ENCODE measurements at places on chromosomes 5 and 9.

DNA sequence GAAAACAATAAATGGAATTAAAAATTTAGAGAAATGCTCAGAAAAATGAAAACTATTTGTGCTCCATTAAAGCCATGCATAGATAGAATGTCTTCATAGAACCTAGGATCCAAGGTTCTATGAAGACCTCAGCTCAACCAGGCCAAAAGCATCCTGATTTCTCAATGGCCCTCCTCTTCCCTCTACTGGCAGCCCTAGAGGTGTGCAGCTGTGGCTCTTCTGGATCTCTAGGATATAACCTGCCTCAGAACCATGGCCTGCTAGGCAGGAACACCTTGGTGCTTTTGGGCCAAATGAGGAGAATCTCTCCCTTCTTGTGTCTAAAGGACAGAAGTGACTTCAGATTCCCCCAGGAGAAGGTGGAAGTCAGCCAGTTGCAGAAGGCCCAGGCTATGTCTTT, 15.1 kb downstream of the IFNA1 start:
- DNase-seq = no peak

- no peak for DNase-seq
Observed at GRCh38 chr5:374631-375335, 53.3 kb downstream of the AHRR start.

- DNase-seq = no peak
Observed at GRCh38 chr5:172311605-172312004, 28.0 kb upstream of the UBTD2 start.

GRCh38 chr5:135916638-135917263, 21.1 kb upstream of the IL9 start:
- DNase-seq = no peak

DNA sequence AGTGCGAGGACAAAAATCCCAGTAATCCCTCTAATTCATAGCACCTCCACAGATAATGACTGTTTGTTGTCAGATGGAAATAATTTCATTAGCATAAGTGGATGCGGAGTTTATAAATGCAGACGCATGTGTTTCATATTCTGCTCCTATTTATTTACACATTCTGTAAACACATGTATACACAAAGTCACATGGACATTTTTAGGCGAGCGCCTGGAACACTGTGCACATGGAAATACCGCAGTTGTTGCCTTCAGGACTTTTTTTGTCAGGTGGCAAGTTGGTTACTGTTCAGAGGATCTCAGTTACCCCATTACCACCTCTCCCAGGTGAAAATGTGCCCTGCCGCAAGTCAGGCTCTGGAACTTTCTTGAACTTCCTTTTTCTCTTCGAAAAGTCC, 40.3 kb upstream of the FBP1 start:
- DNase-seq = no peak

GRCh38 chr9:123355761-123356431, at the start of gene CRB2:
Gene CRB2, plus strand, starts transcription at chr9:123356197. Its CDS starts 64 bp downstream, at chr9:123356261.
- no peak for DNase-seq

GRCh38 chr5:81068635-81069034, 108.5 kb downstream of the RASGRF2 start:
- DNase-seq = no peak

- DNase-seq = no peak
Observed at GRCh38 chr5:43802119-43802518, 199.1 kb downstream of the NNT start.

DNA sequence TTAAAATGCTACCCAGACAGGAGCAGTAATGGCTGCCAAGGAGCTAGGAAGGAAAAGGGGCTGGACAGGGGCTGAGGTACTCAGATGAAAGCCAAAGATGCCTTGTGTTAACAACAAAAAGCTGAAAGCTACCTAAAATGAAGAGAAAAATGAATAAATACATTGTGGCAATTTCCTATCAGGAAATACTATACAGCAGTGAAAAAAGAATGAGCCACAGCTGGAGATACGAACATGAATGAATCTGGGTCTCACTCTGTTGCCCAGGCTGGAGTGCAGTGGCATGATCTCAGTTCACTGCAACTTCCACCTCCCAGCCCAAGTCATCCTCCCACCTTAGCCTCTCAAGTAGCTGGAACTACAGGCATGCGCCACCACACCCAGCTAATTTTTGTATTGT, 6.3 kb downstream of the TNIP1 start:
- no peak for DNase-seq

DNA sequence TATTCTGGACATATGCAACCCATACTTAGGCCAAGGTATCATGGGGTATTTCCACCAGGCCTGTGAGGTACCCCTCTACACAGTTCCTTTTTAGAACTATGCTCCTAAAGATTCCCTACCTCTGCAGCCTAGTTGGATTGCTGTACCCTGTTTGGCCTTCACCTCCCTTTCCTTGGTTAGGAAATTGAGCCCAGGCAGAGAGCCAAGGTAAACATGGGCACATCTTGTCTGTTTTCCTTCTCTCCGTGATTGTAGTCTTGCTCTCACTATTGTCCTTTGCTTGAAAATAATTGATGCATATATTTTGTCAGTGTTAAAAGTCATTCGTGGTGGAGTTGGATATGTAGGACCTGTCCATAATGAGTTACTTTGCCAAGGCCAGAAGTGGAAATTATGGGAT, 26.7 kb downstream of the BDP1 start:
- no peak for DNase-seq

- no peak for DNase-seq
Observed at GRCh38 chr9:117763314-117763713, 59.1 kb downstream of the TLR4 start.

DNA sequence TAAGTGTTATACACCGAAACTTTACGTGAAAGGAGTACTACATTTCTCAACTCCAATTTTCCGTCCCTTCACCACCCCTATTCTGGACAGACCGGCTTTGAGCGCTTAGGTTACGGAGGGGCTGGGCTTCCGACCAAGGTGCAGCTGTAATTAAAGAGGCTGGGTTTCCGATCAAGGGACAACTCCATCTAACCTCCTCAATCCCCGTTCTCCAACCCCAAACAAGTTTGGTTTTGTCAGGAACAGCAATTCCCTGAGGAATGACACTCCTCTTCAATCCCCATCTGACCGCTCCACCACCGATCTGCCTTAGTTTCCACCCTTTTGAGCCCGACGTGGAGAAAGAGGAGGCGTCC, 577 bp downstream of the TUT7 start:
- no peak for DNase-seq

DNA sequence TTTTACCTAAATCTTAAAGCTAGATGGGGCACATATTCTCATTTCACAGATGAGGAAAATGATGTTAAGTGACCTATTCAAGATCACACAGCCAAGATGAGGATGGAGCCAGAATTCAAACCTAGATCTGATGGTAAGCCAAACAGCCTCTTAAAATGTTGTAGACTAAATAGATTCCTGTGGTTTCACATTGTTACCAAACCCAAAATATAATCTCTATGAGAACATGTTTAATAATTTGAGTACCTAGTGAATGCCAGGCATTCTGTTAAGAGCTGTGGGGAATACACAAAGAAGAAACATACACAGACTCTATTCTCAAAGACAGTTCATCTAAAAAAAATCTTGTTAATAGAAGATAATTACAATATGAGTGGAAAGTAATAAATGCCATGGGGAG, 25.2 kb downstream of the HOMER1 start:
- DNase-seq = no peak

- DNase-seq = no peak
Observed at GRCh38 chr9:84266087-84266561, 74.4 kb downstream of the SLC28A3 start.

GRCh38 chr5:176424181-176424580, 7.8 kb upstream of the CLTB start:
- no peak for DNase-seq

DNA sequence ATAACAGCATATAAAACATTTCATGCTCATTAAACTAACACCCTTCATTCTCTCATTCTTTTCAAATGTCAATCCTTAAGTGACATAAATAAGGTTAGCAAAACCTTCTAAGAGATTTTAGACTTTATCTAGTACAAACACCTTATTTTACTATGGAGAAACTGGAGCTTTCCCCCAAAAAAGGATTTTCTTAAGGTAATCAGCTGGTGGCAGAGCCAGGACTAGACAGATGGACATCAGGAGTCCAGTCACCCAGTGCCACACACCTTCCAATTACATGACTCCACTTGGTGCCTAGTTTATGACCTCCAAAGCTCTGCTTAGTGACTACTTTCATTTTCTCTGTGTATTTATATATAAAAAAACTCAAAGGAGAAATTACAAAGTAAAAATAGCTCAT, 70.2 kb downstream of the HTR4 start:
- DNase-seq = no peak

DNA sequence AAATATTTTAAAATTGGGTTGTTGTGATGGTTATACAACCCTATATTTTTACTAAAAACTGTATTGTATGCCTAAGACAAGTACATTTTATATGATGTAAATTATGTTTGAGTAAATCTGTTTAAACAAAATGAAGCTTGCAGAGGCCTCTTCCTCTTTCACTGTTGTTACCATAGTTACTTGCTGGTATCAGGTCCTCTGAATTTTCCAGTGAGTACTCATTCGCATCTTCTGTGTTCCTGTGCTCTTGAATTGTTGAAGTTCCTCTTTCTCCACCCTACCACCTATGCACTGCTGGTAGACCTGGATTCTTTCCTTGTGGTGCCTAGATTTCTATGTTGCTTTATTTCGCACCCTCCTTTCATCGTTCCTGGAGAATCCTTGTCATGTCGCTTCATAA, 938.5 kb upstream of the ACO1 start:
- DNase-seq = no peak

DNA sequence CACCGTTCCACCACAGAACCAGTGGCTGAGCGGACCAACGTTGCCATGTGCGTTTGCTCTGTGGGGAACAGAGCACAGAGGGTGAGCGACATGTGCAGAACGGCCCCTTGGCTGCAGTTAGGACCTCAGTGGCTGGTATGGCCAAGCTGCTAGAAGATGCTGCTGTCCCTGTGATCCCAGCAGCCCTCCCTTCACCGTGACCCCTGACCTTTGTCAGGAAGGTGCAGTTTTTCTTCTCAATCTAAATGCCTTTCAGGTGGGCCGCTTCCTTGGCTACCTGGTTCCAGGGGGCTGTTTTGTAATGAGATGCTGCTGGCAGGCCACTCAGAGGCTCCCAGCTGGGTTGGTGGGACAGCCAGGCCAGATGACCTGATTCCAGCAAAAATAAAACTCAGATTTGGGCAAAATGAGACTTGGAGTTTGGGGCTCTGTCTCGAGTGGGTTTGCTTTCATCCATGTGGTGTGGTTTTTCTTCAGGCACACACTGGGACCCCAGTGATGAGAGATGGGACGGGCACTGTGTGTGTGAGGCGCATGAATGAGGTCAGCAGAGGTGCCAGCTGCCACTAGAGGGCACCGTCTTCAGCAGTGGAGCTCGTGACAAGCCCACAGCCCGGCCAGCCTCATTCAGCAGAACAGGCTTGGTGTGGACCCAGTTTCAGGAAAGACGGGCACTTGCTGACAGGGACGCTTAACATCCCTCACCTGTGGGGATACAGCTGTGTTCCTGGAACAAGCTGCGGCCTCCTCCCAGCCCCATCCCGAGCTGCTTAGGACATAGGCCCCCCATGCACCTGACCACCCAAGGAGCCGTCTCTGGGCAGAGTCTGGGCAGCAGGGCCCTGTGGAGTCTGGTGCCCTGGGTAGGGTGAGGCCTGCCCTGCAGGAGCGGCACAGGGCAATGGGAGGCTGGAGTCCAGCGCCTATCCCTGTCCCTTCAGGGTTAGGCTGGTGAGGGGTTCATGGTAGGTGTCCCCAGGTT, 4.1 kb downstream of the MRPS2 start:
- no peak for DNase-seq

DNA sequence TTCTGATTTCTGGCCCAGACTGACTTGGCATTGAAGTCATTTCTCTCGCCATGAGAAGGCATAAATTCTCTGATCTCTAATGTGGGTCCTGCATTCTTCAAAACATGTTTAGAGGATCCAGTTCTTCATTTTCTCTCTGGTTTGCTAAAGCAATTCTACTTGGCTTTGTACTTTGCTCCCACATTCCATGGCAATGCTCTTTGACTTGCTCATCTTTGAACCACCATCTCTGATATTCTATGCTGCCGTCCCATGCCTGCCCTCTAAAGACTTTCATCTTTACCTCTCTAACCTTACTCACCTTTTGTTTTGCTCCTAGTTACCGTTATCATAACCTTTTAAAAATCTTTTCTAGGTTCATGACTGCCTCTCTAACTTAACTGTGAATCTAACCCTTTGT, 366.9 kb downstream of the KIF4B start:
- DNase-seq = no peak

DNA sequence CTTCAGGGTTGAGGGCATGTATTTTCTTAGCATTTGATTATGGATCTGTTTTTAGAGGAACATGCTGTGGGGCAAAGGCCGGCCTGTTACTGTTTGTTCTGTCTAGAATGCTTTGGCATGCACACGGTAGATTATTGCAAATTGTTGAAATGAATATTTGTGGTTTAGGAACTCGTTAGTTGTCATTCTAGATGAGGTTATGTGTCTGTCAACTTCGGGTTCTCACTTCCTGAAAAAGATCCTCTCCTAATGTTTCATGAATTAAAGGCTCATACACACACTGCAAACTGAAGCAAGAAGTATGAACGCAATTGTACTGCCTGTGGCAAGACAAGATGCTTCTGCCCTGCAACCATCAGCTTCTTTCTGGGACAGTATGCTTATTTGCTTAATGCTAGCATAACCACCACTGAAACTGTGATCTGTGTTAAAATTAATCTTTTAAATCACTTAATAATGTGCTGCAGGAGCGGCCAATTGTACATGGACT, 99.6 kb downstream of the BASP1 start:
- DNase-seq = no peak

DNA sequence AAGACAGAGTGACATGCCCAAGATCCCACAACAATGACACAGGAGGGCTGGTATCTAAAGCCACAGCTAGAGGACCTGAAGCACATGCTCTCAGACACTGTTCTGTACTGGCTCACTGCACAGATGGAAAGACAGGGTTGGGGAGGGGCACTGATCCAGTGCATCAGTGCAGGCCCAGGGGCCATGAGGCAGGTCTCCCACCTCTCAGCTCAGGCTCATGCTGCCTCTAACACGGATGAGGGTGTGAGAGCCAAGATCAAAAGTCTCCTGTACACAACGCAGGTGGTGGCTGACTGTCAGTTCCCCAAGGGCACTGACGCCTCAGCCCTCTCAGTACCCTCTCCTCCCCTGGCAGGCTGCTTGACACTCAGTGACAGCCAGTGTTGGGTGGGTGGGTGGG, 10.9 kb downstream of the RAPGEF1 start:
- peak; percentile 49 for DNase-seq

DNA sequence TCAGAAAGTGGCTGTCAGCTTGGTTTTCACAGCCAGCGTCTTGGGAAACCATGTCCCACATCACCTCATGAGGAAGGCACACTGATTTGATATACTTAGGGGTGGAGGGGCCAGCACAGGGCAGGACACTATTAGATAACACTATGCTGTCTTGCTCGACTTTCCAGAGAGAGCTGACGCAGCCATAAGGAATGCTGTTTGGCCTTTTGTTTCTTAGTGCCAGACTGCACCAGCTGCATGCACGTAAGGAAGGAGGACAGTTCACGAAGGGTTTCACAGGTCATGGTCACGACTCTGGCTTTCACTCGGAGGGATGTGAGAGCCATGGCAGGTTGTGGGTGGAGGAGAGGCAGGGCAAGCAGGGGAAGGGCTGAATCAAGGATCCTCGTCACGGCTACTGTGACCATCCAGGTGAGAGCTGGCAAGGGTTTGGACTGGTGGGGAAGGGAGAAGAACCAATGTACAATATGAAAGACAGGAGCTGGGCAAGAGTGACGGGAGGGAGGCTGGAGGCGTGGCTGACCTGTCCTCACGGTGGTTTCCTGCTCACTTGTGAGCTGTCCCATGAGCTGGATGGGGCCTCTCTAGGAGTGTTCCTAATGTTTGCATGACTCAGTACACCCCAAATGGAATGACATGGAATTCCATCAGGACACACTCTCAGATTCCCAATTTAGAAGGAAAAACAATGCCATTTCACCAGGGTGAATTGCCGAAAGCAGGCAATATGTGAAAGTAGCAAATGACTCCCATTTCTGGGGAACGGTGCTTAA, 61.7 kb downstream of the OTULIN start:
- DNase-seq = no peak
